ENCODE measurements at places on chromosomes 12 and 14. TPM values are rescaled to one million over a fixed set of nuclear protein-coding genes. Genes with fewer than 3 reads are reported as not detected.

The POTEM gene
- total RNA-seq = not detected

The PPP1R36 gene
- total RNA-seq = 0.34 TPM

The FGD6 gene
- total RNA-seq = 29.4 TPM

The CPNE6 gene
- total RNA-seq = not detected

The OR4K5 gene
- not detected for total RNA-seq

The FIGNL2 gene
- not detected for total RNA-seq

The E2F7 gene
- 12.3 TPM for total RNA-seq
